ENCODE measurements at places on chromosomes 6 and 20.

DNA sequence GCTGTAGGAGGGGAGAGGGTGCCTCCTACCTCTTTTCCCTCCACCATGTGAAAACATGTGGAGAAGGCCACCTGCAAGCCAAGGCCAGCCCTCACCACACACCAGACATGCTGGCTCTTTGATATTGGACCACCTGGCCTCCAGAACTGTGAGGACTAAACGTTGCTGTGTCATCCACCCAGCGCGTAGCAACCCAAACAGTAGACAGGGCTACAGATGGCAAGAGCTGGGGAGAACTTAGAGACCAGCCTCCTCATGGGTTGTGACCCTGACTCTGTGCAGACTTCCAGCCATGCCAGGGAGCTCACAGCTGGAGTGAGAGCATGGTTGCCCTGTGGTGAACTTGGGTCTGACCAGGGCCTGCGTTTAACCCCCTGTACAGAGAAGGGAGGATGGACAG lies 195.9 kb upstream of the CST7 start:
- no peak for DNase-seq

GRCh38 chr6:124622351-124622750 lies 339.9 kb upstream of the RNF217 start:
- no peak for DNase-seq

DNA sequence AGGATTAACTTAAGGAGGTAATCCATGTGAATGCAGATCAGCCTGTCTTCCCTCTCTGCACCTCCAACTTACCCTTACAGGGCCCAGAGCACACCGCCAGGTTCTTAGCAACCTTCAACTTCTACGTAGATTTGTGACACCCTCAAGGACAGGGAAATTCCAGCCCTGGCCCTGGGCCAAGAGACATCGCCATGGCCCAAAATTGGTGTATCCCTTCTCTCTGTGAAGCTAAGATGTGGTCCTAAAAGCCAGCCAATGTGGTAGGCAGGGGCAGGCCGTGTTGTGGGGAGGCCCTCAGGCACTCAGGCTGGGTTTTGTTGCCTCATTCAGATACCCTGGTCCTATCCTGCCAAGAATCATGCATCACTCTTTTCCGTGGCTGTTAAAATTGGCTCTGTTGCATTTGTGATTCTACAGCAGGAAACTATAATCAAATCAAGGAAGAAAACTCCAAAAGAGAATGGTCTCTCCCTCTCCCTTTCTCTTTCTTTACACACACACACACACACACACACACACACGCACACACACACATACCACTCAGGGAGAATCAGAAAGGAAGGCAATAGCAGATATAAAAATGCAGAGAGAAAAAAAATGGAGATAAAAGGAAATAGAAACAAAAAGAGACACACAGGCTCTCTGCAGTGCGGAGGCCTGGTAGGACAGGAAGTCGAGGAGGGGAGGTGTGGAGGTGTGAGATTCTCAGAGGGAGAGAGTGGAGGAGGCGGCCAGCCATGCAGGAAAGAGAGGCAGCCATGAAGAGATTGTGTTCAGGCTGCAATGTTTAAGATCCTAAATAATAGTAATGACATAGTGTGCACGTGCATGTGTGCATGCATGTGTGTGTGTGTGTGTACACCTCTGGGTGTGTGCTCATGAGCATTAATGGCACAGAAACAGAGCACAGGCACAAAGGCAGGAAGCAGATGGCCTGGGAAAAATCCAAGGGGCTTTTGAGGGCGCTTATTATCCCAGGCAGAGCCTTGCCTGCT lies 201.8 kb upstream of the LRFN2 start:
- DNase-seq, result peak; percentile 5

DNA sequence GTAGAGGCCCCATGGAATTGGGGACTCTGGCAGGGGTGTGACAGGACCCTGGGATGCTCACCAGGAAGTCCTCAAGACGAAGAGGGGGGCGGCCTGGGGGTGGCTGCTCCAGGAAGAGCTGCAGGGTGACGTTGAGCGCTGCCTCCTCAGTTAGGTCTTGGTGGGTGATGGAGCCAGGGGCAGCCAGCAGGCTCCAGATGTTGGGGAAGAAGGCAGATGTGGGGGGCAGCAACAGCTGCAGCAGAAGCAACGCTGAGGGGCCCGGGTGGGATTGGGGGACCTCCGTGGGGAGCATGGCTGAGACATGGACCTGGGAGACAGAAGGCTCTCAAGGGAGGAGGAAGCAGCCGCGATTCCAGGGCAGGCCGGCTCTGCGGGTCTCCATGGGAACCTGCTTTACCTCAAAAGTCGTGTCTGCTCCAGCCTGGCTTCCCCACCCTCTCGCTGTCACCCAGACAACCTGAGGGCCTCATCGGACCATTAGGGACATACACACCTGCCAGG lies 591 bp downstream of the VWA7 start:
- DNase-seq, result no peak

GRCh38 chr20:21395666-21396598 lies 1.4 kb downstream of the NKX2-4 start:
- DNase-seq, result peak; percentile 30

- no peak for DNase-seq
Measured at GRCh38 chr6:27669624-27670301, 196.9 kb upstream of the ZNF184 start.

DNA sequence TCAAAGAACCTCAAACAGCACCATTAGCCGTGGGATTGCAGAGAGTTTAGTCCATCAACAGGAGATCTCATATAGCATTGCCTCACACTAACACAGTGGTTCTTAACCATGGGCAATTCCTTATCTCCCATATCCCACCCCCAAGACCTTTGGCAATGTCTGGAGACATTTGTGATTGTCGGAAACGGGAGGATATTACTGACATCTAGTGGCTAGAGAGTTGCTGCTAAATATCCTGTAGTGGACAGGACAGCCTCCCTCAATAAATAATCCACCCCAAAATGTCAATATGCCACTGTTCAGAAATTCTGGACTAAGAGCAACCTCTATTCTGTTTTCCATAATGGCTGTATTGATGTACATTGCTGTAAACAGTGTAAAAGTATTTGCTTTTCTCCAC lies 210.1 kb upstream of the CCN2 start:
- DNase-seq, result no peak

- no peak for DNase-seq
Measured at GRCh38 chr6:137798846-137799245, 68.2 kb upstream of the TNFAIP3 start.

- no peak for DNase-seq
Measured at GRCh38 chr6:119343167-119343566, 6.4 kb downstream of the MAN1A1 start.

GRCh38 chr20:12237772-12238171 lies 320.1 kb downstream of the BTBD3 start:
- DNase-seq, result no peak

GRCh38 chr20:40343390-40343789 lies 345.6 kb downstream of the MAFB start:
- no peak for DNase-seq

- no peak for DNase-seq
Measured at GRCh38 chr6:98092331-98092730, 742.0 kb upstream of the POU3F2 start.

DNA sequence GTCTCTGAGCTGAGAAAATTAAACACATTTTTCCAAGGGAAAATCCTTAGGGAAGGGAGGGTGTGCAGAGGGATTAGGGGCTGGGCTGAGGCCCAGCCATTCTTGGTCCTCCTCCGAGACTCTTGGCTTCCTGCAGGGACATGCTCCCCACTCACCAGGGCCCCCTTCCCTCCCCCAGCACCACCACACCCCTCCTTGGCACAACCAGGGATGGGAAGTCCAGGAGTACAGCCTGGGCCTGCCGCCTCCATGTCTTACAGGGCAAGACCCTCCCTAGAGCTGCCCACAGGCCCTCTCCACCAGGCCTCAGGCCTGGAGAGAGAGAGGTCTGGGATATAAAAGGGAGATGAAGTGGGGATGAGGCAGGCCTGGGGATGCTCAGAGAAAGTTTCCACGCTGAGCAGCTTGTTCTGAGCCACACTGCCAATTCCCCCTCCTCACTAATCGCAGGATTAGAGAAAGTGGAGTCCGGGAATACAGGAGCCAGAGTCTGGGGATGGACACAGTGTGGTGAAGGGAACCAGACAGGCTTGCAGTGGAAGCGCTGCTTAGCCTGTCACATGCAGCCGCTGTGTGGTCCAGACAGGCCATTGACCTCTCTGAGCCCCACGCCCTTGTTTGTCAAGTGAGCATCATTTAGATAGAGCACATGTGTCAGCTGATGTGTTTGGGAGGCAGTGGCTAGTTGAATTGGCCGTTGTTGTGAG lies 105.5 kb downstream of the MRPL14 start:
- no peak for DNase-seq

DNA sequence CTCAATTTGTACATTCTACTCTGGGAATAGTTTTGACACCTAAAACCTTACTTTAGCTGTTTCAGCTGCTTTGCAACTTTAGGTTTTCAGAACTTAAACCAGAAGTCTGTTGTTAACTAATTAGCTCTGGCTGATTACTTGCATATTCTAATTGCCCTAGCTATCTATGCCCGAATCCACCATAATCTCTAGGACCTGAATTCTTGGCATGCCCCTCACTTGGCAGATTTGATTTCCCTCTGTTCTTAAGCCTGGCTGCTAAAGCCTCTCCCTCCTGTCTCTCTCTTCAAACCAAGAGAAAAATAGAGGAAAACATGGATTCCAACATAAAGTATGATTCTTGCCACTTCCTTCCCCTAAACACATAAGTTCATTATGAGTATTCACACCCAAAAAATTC lies 35.0 kb upstream of the LIN28B start:
- DNase-seq, result no peak

- DNase-seq, result no peak
Measured at GRCh38 chr20:32079655-32080109, 27.6 kb downstream of the HCK start.

DNA sequence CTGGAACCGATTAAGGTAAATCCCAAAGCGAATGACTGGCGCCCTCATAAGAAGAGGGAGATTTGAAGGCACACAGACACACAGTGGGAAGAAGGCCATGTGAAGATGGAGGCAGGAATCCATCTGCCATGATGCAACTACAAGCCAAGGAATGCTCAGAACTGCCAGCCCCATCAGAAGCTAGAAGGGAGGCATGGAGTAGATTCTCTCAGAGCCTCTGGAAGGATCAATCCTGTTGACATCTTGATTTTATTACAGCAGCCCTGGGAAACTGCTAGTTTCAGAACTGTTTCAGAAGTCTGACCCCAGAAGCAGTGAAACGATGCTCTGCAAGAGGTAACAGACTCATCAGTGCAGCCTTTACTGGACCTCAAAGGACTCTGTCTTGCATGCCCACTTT lies 103.5 kb upstream of the GPR6 start:
- DNase-seq, result no peak

GRCh38 chr6:45447716-45448115 lies 70.0 kb upstream of the SUPT3H start:
- no peak for DNase-seq

All from stimulated activated CD4-positive, alpha-beta T cell treated with anti-CD3 and anti-CD28 coated beads, TNF-alpha, amount 100 ng/mL, for 24 hours (primary cell).